ENCODE measurements at places on chromosomes 4 and X.

DNA sequence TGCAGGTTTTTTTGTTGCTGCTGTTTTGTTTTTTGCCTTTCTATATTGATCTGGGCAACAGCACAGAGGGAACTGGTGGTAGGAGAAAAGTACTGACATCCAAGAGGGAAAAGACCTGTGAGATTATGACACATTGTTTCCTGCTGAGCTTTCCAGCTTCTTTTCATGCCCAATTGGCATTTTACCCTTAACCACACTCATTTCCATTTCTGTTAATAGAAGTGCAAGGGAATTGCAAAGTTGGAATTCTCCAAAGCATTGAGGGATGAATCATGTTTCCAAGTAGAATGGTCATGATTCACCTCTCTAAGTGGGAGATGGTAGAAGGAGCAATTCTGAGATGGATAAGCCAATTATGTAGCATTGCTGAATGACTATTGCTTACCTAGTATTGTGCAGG, 161.5 kb downstream of the PPARGC1A start:
- DNase-seq = no peak

- no peak for DNase-seq
Observed at GRCh38 chr4:44842531-44842930, 116.2 kb upstream of the GNPDA2 start.

DNA sequence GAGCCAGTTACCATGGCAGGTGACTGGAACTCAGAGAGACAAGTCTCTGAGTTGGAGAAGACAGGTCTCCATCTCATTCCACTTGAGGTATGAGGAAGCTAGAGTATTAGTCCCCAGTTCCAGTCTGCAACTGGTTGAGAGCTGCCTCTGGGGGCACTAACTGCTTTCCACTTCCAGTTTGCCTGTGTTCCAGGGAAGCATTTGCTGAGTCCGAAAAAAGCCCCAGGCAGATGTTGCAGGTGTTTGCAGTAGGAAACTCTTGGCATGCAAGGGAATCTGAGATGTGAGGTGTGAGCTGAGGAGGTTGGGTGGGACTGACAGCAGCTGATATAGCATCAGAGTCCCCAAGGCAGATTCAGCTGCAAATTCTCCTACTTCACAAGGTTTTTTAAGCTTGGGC, 272.2 kb upstream of the CASK start:
- DNase-seq = no peak

GRCh38 chr4:125951261-125951887, 636.6 kb downstream of the FAT4 start:
- no peak for DNase-seq

DNA sequence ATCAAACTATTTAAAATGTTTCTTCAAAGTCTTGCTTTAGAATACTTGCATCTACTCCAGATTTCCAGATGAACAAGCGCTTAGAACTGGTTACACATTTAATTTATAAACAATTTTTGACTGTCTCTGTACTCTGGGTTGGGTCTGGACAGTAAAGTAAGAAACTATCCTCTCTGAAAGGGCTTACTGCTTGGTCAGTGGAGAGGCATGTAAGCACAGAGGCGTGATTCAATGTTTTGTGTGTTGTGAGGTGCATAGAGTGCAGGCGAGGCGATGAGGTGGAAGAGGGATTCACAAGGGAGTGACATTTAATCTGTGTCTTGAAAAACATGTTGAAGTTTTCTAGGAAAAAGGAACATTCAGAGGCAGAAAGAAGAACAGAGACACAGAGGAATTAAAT, 231.4 kb downstream of the VEGFC start:
- DNase-seq = no peak

DNA sequence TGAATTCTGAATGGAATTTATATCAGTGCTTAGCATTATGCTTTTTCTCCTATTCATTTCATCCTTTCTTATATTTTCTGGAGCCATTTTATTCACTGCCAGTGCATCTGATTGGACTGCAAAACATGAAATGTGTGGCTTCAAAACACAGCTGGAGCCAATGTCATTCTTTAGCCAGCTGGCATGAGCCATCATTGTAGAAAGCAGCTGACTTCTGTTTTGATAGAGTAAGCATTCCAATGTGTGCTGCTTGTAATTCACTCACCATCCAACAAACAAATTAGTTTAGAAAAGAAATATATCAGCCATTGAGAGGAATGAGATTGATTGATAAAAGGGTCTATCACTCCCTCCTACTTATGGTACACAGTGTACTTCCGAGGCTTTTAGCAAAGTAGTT, 2616.0 kb downstream of the ARAP2 start:
- no peak for DNase-seq

DNA sequence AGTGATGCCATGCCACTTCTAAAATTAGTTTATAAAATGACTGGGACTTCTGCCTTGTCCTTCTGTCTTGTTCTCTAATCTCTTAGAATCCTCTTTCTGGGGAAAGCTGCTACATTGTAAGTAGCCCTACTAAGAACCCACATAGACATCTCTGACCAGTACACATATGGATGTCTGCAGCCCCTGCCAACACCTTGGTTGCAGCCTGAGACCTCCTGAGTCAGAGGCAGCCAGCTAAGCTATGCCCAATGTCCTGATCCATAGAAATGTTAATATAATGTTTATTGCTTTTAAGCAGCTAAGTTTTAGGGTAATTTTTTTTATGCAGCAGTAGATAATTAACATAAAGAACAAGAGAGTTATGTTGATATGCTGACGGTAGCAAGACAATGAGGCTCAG, 1029.5 kb upstream of the INTU start:
- DNase-seq = no peak

DNA sequence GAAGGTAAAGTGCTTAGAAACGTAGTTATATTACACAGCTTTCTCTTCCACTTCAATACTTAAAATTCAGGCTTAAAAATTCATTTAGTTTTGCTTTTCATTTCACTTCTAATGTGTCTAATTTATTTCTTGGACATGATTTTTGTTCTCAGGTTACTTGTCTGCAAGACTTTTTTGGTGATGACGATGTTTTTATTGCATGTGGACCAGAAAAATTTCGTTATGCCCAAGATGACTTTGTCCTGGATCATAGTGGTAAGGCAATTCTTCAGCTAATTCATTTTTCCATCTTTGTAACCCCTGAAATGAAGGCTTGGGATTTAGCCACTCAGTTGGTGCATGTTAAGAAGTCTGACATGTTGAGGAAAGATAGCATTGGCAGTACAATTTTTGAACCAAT, 114.7 kb downstream of the DCLK2 start:
- no peak for DNase-seq

DNA sequence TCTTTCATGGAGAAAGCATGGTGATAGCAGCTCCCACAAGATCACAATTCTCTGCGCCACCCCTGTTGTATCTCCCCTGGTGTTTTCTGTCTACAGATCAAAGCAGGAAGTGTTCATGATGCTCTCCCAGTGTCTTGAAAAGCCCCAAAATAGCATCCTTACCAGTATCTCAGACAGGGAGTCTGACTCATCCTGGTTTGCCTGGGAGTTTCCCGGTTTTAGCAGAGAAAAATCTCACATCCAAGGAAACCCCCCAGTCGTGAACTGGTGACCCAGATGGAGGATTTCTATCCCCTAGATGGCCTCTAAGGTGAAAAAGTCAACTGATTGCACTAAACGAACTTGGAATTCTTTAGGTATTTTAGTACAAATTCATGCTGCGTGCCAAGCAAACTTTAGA, 64.3 kb upstream of the NR0B1 start:
- DNase-seq = no peak

GRCh38 chrX:129754056-129755024, 15.6 kb downstream of the XPNPEP2 start:
- no peak for DNase-seq

GRCh38 chr4:151768835-151769234, 8.0 kb upstream of the GATB start:
- no peak for DNase-seq

All from stimulated activated CD8-positive, alpha-beta memory T cell treated with anti-CD3 and anti-CD28 coated beads, Interleukin-2, amount 100 ng/mL, for 1 hour (primary cell).